ENCODE measurements at places on chromosomes 7 and 10. TPM values are rescaled to one million over a fixed set of nuclear protein-coding genes. Genes with fewer than 3 reads are reported as not detected.

DNA sequence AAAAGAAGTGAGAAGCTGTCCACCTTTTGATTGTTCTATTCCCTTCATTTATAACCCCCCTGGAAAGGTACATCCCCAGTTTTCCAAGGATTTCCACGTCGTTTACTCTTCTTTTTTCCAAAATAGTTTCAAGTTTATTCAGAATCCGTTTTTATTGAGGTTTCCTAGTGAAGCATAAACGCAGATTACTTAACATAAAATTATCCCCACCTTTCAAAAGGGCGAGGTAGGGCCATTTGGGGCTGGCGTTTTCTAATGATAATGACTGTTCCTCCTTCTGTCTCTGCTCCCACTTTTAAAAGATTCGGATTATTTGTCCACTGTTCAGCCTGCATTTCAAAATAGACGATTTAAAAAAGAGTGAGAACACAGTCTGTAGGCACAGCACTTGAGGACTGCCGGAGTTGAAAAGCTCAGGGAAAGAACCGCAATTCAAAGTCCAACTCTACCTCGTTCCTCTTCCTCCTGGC lies 165.2 kb upstream of the PPP1R3A start:
- no peak for DNase-seq

GRCh38 chr10:51656503-51656902 lies 42.9 kb downstream of the CSTF2T start:
- no peak for DNase-seq

DNA sequence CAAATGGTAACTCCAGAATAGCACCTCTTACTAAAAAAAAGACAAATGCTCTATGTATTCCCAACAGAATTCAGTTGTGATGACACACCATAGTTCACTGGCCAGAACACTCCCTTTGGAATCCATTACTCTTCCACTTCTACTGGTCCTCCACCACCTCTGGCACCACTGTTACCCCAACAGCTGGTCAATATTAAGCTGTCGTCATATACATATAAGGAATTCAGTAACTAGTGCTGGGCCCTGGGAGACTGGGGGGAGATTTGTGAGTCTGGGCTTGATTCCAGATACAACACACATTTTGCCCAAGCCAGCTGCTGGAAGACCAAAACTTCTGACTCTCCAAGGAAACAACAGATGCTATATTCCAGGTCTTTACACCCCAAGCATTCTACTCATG lies 26.0 kb upstream of the ITGA8 start:
- DNase-seq: no peak

GRCh38 chr7:67406976-67407375 lies 410.3 kb downstream of the TYW1 start:
- DNase-seq: no peak

GRCh38 chr7:41900532-41900931 lies 197.6 kb upstream of the INHBA start:
- DNase-seq: no peak

DNA sequence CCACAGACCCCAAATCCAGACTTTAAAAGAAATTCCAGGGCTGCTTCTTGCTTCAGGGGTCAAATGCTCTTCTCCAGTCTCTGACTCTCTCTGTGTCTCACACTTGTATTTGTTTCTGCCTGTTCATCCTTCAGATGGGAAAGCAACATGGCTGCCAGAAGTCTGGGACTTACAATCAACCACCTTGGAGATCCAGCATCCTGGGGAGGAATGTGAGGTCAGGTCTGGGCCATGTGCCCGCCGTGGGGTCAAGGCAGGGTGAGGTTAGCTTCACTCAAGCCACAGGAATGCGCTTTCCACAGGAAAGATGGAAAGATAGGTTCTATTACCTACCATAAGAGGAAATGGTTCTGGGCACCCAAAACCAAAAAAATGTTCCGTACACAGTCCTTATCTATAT lies 34.3 kb upstream of the NPVF start:
- no peak for DNase-seq

DNA sequence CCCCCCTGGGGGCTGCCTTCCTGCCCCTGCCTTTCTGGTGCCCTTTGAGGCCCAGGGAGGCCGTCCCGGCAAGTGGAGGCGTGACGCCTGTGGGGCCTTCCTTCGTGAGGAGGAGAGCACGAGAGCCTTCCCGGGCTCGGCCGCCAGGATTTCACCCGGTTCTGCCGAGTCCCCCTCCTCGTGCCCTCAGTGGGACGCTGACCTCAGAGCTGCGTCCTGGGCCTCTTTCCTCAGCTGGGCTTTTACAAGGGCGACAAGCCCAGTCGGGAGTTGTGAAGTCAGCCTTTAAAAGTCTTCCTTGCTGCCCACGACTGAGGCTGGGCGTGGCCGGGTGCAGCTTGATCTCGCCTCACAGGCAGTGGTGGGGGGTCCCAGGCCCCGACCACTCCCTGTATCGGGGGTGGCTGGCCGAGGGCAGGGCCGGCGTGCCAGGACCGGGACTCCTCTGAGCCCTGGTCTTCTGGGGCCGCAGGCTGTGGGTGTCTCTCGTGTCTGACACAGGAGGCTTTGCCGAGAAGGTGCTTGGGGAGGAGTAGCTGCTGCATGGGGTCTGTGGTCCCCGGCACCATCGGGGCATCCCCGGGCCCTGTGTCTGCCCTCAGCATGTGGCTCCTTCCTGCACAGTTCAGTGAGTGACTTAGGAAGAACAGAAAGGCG lies 41.8 kb downstream of the FAM20C start:
- no peak for DNase-seq

- DNase-seq: no peak
Measured at GRCh38 chr10:60006062-60006461, 99.7 kb upstream of the CCDC6 start.

GRCh38 chr10:80405035-80405434 lies 3.3 kb upstream of the PRXL2A start:
- DNase-seq: no peak

- DNase-seq: no peak
Measured at GRCh38 chr10:105075031-105075430, 433.9 kb downstream of the SORCS3 start.

- DNase-seq: no peak
Measured at GRCh38 chr7:73719806-73720169, 319 bp upstream of the STX1A start.

The FOXI2 gene
- 1.4 TPM for total RNA-seq

The TMEM184A gene
- total RNA-seq: 1.4 TPM

The UTF1 gene
- 140 TPM for total RNA-seq

The KIFBP gene
- total RNA-seq: 33.4 TPM

The HOXA7 gene
- not detected for total RNA-seq

The NCAPG2 gene
- total RNA-seq: 96.8 TPM

The GDF10 gene
- 0.18 TPM for total RNA-seq

The HABP2 gene
- 0.09 TPM for total RNA-seq

The LOXL4 gene
- 0.21 TPM for total RNA-seq

The GPR158 gene
- 0.44 TPM for total RNA-seq
